Omental fat pad (tissue), 4 donors: ENCODE measurements at places on chromosomes 5 and 9. TPM values are rescaled to one million over a fixed set of nuclear protein-coding genes. Genes with fewer than 3 reads are reported as not detected.

DNA sequence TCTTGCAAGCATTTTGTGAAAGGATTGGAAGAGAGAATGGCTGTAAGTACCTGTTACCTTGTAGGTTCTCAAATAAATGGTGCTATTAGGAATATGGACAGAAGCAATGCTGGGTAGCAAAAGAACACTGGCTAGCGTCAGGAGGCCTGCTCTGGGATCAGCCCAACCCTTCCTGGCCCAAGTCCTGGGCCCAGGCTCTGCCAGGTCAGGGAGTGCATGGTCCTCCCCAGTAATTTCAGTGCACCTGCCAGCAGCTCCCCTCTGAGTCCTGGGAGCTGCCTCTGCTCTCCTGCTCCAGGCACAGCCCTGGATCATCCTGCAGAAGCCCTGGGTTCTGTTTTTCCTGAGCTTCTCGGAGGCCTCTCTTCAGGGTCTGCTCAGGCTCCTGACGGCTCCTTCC, 89.5 kb upstream of the ARAP3 start:
- no peak for DNase-seq

The RNF14 gene
- total RNA-seq, result 62.5 TPM

The ARHGEF39 gene
- 2.8 TPM for total RNA-seq

The FYB1 gene
- 23.9 TPM for total RNA-seq

The AMBP gene
- total RNA-seq, result not detected

The NIPSNAP3A gene
- 22.9 TPM for total RNA-seq

DNA sequence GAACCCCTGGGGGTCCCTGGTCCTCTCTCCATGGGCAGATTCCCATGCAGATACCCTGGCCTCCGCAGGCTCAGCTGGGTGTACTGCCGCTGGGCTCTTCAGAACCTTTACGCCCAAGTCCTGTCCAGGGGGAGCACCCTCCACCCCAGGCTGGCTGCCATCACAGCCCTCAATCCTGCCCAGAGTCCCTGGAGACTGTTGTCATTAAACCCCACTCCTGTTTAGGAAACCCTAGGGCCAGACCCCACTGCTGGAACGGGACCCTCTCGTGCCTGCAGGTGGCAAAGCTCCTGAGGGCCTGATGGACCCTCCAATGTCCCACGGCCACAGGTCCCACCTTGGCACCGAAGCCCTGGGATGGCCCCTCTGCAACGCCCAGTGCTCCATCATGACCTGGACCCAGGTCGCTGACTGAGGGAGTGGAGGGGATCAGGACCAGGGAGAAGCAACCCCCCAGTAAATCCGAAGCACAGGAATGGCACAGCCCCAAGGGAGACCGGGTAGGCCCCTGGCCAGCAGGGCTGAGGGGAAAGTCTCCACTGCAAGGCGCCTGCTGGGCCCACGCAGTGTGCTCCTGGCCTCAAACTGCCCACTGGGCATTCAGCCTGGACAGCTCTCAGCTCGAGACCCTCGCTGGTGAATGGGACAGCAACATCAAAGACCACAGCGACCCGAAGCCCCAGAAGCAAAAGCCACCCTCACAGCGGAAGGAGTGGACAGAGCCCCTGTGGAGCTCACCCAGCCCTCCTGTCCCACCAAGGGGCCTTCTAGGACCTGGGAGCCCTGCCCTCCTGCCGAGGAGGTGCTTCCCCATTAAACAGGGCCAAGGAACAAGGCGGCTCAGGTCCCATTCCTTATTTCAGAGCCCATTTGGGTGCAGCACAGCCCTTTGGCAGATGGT, 8.3 kb downstream of the ZDHHC11B start:
- no peak for DNase-seq
